ENCODE measurements at places on chromosomes 6 and 20. TPM values are rescaled to one million over a fixed set of nuclear protein-coding genes. Genes with fewer than 3 reads are reported as not detected.

DNA sequence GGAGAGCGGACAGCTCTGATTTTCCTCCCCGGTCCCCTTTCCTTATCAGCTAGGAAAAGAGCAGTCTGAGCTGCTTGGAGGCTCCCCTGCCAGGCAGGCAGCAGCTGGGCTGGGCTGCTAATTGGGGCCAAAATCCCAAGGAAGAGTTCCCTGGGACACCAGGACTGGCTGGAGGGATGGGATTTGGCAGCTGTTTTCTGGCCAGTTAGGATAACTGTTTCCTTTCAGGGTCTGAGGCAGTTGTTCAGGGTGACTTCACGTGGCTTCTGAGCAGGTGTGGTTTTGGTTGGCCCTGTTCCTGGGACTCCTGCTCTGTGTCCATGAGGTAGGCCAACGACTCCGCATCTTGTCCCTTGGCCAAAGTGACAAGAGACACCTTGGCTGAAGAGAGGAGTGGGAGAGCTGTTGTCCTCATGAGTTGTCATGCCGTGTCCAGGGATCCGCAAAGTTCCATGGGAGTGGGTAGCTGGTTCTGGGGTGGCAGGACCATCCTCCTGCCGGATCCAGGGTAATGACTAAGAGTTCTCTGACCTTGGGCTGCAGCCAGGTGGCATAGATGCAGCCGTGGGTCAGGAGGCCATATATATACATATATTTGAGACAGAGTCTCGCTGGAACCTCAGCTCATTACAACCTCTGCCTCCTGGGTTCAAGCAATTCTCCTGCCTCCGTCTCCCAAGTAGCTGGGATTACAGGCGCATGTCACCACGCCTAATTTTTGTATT lies 21.2 kb downstream of the MRPS18A start:
- H3K27me3 ChIP-seq: no peaks in the 10 kb centered on the region
- H3K36me3 ChIP-seq: no peaks in the 10 kb centered on the region
- peak; percentile 3 for DNase-seq
- peaks cover 46% of the 10 kb centered on the region for H3K4me1 ChIP-seq
- no peak overlapping the region for H3K4me3 ChIP-seq

GRCh38 chr20:23397961-23398360 lies 23.3 kb downstream of the NAPB start:
- H3K27ac ChIP-seq: no peak overlapping the region
- peaks cover 25% of the 10 kb centered on the region for H3K36me3 ChIP-seq
- H3K4me3 ChIP-seq: no peak overlapping the region
- no peaks in the 10 kb centered on the region for H3K27me3 ChIP-seq
- H3K4me1 ChIP-seq: no peaks in the 10 kb centered on the region

DNA sequence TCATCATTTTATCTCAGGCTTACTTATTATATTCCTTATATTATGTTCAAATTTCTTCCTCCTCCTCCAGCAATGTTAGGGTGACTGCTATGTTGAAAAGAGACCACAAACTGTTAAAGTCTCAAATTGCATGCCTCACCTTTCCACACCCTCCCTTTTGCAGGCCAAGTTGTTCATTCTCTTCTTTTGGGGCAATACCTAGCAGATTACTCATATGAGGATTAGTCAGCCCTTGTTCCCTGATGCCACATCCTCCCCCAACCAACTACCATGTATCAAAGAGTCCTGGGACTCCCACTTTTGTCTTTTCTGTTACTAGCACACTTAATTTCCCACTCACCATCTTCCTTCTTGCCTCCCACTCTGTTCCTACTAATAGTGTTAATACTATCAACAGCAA lies 434.7 kb downstream of the BCKDHB start:
- DNase-seq: peak; percentile 89
- H3K4me3 ChIP-seq: peak overlapping the region; percentile 35
- no peaks in the 10 kb centered on the region for H3K27me3 ChIP-seq
- peak overlapping the region; percentile 99 for H3K27ac ChIP-seq
- peaks cover 38% of the 10 kb centered on the region for H3K4me1 ChIP-seq

DNA sequence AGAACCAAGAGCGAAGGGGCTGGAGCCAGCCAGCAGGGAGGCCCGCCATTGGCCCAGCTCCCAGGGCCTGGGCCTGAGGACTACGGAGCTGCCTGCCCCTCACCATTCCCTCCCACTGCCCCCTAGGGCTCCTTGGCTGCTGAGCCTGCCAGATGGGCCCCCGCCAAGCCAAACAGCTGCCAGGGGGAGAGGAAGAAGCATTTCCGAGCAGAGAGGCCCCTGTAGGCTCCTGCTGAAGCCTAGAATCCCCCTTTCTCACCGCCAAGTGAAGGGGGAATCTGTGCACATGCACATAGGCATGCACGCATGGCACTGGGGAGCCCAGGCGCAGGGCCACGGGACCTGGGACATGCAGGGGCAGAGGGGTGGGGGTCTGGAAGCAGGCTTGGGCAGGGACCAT lies 28.5 kb upstream of the MRPS18A start:
- H3K27me3 ChIP-seq: no peaks in the 10 kb centered on the region
- H3K4me3 ChIP-seq: no peak overlapping the region
- no peaks in the 10 kb centered on the region for H3K4me1 ChIP-seq
- no peak overlapping the region for H3K27ac ChIP-seq
- no peaks in the 10 kb centered on the region for H3K36me3 ChIP-seq
- DNase-seq: no peak

DNA sequence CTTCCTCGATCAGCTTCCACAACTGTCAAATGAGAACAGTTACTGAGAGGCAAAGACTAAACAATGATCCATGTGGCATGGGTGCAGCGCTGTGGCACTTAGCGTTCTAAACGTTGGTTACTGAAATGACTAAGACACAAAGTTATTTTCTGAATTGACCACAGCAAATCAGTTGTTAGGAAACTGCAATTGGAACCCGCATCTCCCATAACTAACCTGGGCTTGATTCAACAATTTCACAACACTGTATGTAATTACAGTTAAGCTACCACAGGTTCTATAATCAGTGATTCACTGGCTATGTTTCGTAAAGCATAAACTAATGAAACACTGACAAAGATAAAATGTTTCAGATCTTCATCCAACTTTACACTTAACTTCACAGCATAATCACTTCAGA lies 12.5 kb downstream of the WDR27 start:
- no peaks in the 10 kb centered on the region for H3K27me3 ChIP-seq
- H3K4me1 ChIP-seq: no peaks in the 10 kb centered on the region
- peaks cover 24% of the 10 kb centered on the region for H3K36me3 ChIP-seq
- peak; percentile 25 for DNase-seq

GRCh38 chr6:49902856-49903255 lies 36.5 kb upstream of the CRISP1 start:
- no peaks in the 10 kb centered on the region for H3K4me1 ChIP-seq
- DNase-seq: no peak
- H3K27ac ChIP-seq: no peak overlapping the region
- H3K4me3 ChIP-seq: no peak overlapping the region
- H3K36me3 ChIP-seq: no peaks in the 10 kb centered on the region
- peaks cover 22% of the 10 kb centered on the region for H3K27me3 ChIP-seq

GRCh38 chr20:50735813-50736212 lies 4.4 kb downstream of the PARD6B start:
- H3K27ac ChIP-seq: peak overlapping the region; percentile 10
- H3K36me3 ChIP-seq: peaks cover 10% of the 10 kb centered on the region
- peak overlapping the region; percentile 6 for H3K4me3 ChIP-seq

- no peak for DNase-seq
- no peaks in the 10 kb centered on the region for H3K4me1 ChIP-seq
- no peak overlapping the region for H3K27ac ChIP-seq
- H3K36me3 ChIP-seq: no peaks in the 10 kb centered on the region
Observed at GRCh38 chr6:110561696-110562095, 85.3 kb upstream of the SLC22A16 start.

- peaks cover 31% of the 10 kb centered on the region for H3K4me1 ChIP-seq
- no peak for DNase-seq
Observed at GRCh38 chr6:170175644-170176135, 115.2 kb downstream of the DLL1 start.

LSM14B gene
- 50.1 TPM for total RNA-seq

LY6G6C gene
- total RNA-seq: 0.22 TPM

GRCh38 chr20:5748246-5748645 lies 2.0 kb upstream of the SHLD1 start:
- no peaks in the 10 kb centered on the region for H3K27me3 ChIP-seq
- no peak overlapping the region for H3K27ac ChIP-seq
- H3K4me3 ChIP-seq: no peak overlapping the region
- DNase-seq: no peak
- H3K4me1 ChIP-seq: peaks cover 12% of the 10 kb centered on the region
- no peaks in the 10 kb centered on the region for H3K36me3 ChIP-seq

- H3K4me1 ChIP-seq: no peaks in the 10 kb centered on the region
- DNase-seq: no peak
- no peaks in the 10 kb centered on the region for H3K27me3 ChIP-seq
- no peaks in the 10 kb centered on the region for H3K36me3 ChIP-seq
- no peak overlapping the region for H3K27ac ChIP-seq
Observed at GRCh38 chr6:65450451-65450850, 256.6 kb downstream of the EYS start.

DNA sequence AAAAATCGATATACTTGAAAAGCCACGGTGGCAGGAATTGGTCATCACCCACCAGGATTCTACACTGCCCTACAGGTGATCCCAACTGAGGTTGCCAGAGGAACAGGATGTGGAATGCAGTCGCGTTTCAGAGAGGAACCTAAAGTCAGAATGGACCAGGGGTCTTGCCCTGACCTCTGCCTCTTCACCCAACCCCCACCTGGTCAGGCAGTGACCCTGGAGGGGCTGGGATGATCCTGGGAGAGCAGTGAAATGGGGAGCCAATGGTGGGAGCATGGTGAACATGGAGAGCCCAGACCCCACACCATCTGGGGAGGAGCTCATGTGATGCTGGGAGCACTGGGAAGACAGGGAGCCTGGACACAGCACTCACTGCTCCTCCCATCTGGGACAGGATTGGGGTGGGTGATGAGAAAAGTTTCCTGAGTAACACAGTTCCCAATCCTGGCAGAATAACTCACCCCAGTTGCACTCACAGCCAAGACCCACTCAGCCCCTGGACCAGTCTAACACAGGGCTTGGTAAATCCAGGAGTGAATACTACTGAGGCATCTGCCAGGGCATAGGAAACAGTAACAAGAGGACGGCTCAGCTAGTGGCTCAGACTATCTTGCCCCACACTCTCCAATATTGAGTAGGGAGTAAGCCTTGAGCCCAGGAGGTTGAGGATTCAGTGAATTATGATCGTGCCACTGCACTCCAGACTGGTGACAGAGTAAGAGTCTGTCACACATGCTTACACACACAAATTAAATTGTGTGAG lies 1.7 kb upstream of the ULBP2 start:
- H3K4me1 ChIP-seq: peaks cover 12% of the 10 kb centered on the region
- no peak overlapping the region for H3K27ac ChIP-seq
- no peaks in the 10 kb centered on the region for H3K36me3 ChIP-seq
- H3K4me3 ChIP-seq: no peak overlapping the region
- DNase-seq: no peak

DNA sequence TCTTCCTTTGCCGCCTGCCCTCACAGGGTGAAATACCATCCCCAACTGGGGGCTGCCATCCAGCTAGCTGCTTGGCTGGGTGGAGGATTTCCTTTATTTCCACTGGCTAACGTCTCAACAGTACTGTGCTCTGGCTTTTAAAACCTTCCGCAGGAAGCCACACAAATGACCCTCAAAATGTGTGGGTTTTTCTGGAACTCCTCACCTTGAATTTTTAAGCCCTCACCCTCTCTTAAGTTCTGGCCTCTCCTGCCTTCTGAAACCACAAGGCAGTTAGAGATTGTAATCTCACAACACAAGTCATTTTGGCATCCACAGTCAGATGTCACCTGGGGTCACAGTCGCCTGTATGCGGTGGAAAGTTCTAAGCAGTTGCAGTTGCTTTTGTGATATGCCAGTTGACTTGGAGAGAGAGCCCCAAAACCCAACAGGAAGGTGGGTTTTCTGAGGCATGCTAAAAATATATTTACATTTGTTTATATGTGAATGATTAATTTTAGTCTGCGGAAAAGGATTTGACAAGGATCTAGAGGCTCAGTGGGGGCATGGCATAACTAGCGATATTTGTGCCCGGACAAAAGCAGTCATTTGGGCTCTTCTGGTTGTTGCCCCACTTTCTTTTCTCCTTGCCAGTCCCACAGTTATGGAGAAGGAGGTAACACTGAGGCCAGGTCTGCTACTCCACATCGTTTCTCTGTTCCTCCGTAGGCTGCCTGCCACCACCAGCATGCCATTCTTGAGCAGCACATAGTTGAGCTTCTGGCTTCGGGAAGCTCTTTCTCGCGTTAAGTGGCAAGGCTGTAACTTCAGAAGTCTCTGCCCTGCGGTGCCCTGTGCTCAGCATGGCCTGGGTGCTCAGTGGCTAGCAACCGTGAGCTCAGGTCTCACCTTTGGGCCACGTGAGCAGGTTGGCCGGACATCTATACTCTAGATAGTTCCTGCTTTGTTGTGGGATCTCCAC lies 335.3 kb downstream of the CD83 start:
- H3K36me3 ChIP-seq: no peaks in the 10 kb centered on the region
- no peak overlapping the region for H3K4me3 ChIP-seq
- H3K4me1 ChIP-seq: peaks cover 6% of the 10 kb centered on the region
- no peaks in the 10 kb centered on the region for H3K27me3 ChIP-seq
- H3K27ac ChIP-seq: no peak overlapping the region

GRCh38 chr6:157428427-157429202 lies 47.6 kb downstream of the ZDHHC14 start:
- H3K4me3 ChIP-seq: peak overlapping the region; percentile 57
- H3K4me1 ChIP-seq: peaks cover 42% of the 10 kb centered on the region
- H3K27me3 ChIP-seq: no peaks in the 10 kb centered on the region
- no peaks in the 10 kb centered on the region for H3K36me3 ChIP-seq
- H3K27ac ChIP-seq: peak overlapping the region; percentile 74
- peak; percentile 95 for DNase-seq

PRRT1 gene
- not detected for total RNA-seq

- H3K27me3 ChIP-seq: no peaks in the 10 kb centered on the region
- DNase-seq: peak; percentile 77
- peaks cover 38% of the 10 kb centered on the region for H3K4me1 ChIP-seq
- H3K27ac ChIP-seq: peak overlapping the region; percentile 53
Observed at GRCh38 chr6:30922447-30922852, 8.4 kb downstream of the VARS2 start.

DNA sequence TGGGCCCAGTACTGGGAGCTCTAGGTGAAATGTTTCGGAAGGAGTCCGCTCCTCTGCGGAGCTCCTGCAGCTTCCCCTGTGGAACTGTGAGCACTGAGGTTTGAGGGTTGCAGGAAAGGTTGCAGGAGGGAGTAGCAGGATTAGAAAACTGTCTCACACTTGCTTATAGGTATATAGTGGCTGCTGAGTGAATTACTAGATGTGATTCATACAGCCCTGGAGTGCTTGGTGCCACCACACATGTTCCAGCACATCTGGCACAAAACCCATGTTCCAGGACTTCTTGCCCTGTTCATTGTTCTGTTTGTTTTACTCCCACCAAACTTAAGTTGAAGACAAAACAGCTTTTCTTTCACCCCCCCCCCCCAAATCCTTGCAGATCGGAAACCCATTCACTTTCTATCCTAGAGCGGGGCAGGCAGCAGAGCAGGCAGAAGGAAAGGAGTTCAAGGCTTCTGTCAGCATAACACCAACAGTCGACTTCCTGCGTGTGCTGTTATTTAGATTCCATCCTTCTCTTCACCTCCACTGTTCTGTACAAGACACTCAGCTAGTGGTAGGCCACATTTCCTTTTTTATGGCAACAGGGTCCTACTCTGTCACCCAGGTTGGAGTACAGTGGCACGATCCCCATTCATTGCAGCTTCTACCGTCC lies 669 bp upstream of the PEX6 start:
- peak overlapping the region; percentile 65 for H3K27ac ChIP-seq
- no peaks in the 10 kb centered on the region for H3K36me3 ChIP-seq
- H3K4me3 ChIP-seq: peak overlapping the region; percentile 93
- no peaks in the 10 kb centered on the region for H3K27me3 ChIP-seq
- H3K4me1 ChIP-seq: peaks cover 18% of the 10 kb centered on the region
